ENCODE measurements at places on chromosomes 4 and X.

DNA sequence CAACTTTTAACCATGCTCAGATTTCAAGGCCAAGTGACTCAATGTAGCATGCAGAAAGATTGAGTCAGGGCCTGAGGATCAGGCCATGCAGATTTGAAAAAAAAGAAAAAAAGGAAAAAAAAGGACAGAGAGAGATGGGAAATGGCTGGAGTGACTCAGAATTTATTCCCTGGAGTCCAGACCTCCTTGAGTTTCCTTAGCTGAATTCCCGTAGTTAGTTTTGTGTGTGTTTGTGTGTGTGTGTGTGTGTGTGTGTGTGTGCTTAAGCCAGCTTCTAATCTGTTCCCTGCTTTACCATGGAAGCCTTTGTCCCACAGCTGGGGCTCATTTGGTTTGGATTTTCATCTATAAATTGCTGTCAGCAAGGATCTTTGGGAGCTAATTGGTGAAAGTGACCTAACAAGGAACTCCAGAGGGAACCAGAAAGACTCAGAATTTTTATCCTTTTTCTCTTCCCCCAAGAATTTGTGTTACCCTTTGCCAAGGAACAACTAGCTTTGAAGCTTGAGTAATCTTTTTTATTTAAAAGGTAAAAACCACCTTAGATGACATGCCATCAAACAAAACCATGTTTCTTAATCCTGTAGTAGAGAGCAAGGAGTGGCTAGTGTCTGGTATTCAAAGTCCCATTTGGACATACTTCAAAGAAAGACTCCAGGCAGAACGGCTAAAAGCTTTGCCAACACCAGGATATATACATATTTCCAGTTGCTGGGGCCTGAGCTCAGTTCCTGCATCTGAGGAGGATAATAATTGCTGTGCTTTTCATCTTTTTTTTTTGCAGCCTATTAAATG lies 109.0 kb upstream of the DDIT4L start:
- peak overlapping the region; percentile 25 for H3K27ac ChIP-seq
- no peak overlapping the region for H3K4me3 ChIP-seq
- no peaks in the 10 kb centered on the region for H3K27me3 ChIP-seq
- H3K4me1 ChIP-seq, result no peaks in the 10 kb centered on the region
- no peaks in the 10 kb centered on the region for H3K36me3 ChIP-seq

DNA sequence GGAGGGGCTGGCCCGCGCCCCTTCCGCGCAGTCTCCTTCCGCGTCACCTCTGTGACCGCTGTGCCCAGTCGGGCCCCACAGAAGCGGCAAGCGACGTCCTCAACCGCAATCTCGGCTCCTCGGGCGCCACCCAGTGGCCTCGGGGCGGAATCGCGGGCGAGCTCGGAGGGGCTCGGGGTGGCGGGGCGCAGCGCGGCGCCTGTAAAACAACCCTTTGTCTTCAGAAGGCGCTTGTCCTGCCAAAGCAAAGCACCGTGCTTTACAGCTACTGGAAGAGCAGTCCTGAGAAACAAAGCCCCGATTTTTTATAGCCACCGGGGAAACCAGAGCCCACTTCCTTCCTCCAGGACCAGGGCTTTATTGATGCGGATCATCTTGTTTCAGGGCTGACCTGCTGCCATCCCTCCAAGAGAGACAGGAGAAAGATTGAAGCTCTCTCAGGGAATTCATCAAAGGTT lies 37.3 kb upstream of the CDKN2AIP start:
- H3K27me3 ChIP-seq, result no peaks in the 10 kb centered on the region
- H3K27ac ChIP-seq, result no peak overlapping the region
- no peaks in the 10 kb centered on the region for H3K4me1 ChIP-seq
- H3K4me3 ChIP-seq, result peak overlapping the region; percentile 47
- peak; percentile 81 for DNase-seq

GRCh38 chr4:47945930-47946726 lies 31.7 kb upstream of the NFXL1 start:
- H3K27ac ChIP-seq, result no peak overlapping the region
- no peaks in the 10 kb centered on the region for H3K4me1 ChIP-seq
- H3K36me3 ChIP-seq, result no peaks in the 10 kb centered on the region
- DNase-seq, result no peak
- no peak overlapping the region for H3K4me3 ChIP-seq

DNA sequence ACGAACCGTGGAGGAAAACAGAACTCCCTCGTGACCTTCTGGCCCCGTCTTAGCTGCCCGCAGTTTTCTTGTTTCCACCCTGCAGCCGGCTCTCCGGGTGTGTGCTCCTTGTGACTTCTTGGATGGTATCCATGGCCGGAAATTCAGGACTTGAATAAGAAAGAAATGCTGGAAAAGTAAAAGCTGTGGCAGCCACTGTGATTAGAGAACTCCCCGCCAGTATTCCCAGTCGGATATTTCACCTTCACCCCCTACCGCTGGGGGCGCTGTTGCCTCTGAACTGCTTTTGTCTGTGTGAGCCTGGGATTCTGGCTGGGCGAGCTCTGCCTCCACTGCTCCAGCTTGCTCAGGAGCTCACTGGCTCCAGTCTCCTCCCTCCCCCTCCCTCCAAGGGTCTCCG lies 41.5 kb upstream of the CYP4V2 start:
- no peak overlapping the region for H3K4me3 ChIP-seq
- no peaks in the 10 kb centered on the region for H3K36me3 ChIP-seq
- H3K27me3 ChIP-seq, result no peaks in the 10 kb centered on the region
- peaks cover 11% of the 10 kb centered on the region for H3K4me1 ChIP-seq
- peak overlapping the region; percentile 23 for H3K27ac ChIP-seq

DNA sequence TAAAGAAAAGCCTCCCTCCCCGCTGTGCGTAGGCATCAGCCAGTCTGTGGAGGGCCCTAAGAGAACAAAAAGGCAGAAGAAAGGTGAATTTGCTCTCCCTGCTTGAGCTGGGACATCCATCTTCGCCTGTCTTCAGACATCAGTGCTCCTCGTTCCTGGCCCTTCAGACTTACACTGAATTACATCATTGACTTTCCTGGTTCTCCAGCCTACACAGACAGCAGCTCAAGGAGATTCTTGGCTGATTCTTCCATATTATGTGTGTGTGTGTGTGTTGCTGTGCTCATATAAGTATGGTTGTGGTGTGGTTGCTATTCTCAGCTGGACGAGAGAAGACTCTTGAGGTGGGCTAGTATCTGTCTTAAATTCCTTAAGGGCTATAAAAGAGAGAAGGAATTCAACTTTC lies 35.5 kb upstream of the CD99L2 start:
- no peak for DNase-seq
- H3K27me3 ChIP-seq, result no peaks in the 10 kb centered on the region
- H3K27ac ChIP-seq, result no peak overlapping the region
- H3K4me3 ChIP-seq, result no peak overlapping the region

DNA sequence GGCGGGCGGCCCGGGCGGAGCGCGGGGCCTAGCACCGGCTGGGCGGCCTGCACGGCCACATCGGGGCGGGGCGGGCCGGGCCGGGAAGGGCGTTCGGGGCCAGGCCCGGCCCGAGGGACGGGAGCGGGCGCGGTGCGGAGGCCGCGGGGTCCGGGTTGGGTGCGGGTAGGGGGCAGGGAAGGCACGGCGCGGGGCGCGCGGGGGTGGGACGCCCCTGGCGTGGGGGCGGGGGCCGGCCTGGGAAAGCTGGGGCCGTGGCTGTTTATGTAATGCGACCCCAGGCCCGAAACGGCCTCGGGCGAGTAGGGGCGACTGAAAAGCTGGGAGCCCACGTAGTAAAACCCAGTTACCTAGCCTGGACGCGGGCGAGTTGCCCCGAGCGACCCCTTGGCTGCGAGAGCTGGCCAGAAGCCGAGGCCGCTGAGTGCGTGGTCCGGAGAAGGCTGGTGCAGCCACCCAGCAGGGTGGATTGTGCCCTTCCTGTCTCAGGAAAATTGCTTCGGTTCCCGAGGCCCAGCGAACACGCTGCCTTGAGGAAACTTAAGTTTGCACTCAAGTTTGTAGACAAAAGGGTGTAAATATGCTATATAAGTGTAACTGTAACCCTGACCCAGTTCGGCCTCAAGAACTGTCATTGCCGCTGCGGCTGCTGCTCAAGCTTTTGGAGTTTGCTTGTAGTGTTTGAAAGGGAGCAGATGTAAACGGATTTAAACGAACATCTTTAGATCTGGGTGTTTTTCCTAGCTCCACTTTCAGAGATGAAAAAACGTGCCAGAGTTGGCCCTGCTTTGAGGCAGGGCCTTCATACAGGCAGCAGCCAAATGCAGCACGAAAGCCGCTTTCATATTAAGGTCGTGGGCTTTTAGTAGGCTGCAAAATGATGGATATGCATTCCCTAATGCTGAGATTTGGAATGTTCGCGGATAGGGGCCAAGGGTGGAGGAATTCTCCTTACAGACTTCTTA lies 674 bp downstream of the SEC24B start:
- H3K4me3 ChIP-seq, result peak overlapping the region; percentile 83
- H3K4me1 ChIP-seq, result peaks cover 55% of the 10 kb centered on the region
- H3K36me3 ChIP-seq, result no peaks in the 10 kb centered on the region
- no peaks in the 10 kb centered on the region for H3K27me3 ChIP-seq
- peak overlapping the region; percentile 94 for H3K27ac ChIP-seq
- DNase-seq, result no peak

DNA sequence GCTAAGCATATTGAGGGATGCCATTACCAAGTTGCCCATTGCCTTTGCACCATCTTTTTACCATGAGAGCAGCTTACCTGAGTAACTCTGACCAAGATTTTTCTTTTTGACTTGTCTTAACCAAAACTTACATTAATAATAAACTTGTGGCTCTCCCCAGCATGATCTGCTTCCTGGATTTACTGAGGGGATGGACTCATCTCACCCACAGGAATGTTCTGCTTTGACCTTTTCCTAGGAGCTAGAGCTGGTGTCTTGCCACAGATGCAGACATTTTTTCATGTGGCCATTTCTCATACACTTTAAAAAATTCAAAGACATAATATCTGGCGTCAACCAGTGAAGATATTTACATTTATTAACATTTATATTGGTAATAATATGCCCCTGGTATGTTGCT lies 79.2 kb upstream of the EFHC2 start:
- no peak overlapping the region for H3K27ac ChIP-seq
- H3K4me1 ChIP-seq, result no peaks in the 10 kb centered on the region
- no peaks in the 10 kb centered on the region for H3K36me3 ChIP-seq

DNA sequence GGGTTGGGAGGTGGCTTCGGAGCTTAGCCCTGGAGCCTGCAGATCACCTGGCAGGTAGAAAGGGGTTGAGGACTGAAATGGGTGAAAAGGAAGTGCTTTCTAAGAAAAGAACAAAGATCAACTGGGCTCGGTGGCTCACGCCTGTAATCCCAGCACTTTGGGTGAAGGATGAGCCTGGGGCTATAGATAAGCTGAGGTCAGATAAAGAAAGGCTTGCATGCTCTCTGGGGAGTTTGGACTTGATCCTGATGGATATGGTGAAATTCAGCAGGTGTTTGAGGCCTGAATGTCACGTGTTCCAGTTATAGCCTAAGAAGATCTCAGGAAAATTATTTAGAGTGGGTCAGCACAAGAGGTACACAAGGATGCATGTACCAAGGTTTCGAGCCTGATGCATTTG lies 40.8 kb downstream of the SLC34A2 start:
- no peaks in the 10 kb centered on the region for H3K36me3 ChIP-seq
- no peak overlapping the region for H3K27ac ChIP-seq

All from right atrium auricular region (tissue), 2 donors.